ENCODE measurements at places on chromosomes 1 and 21. TPM values are rescaled to one million over a fixed set of nuclear protein-coding genes. Genes with fewer than 3 reads are reported as not detected.

Gene PSEN2
- total RNA-seq = 20.0 TPM

Gene TSNAX
- 61.4 TPM for total RNA-seq

Gene FCRL6
- total RNA-seq = not detected

Gene DIO1
- not detected for total RNA-seq

Gene AKR7A3
- under 0.01 TPM for total RNA-seq

Gene NDUFV3
- total RNA-seq = 62.5 TPM

Gene LHX8
- not detected for total RNA-seq

Gene PTBP2
- total RNA-seq = 37.8 TPM

Gene PCBP3
- 2.5 TPM for total RNA-seq

Gene CRABP2
- 6.1 TPM for total RNA-seq

Gene ZFP69
- 1.6 TPM for total RNA-seq

Gene PRR9
- total RNA-seq = not detected

Gene LIPI
- not detected for total RNA-seq

Gene LORICRIN
- total RNA-seq = not detected

Gene KRTAP13-2
- total RNA-seq = not detected

Gene KPRP
- total RNA-seq = not detected

Gene CIART
- total RNA-seq = 13.9 TPM

Gene CNN3
- 552 TPM for total RNA-seq

Gene C1orf94
- not detected for total RNA-seq

Gene MYOG
- not detected for total RNA-seq

Gene PAQR6
- total RNA-seq = not detected

Gene MAP3K21
- total RNA-seq = 0.18 TPM

Gene CFHR3
- not detected for total RNA-seq

Gene HTR6
- not detected for total RNA-seq

Measured in IMR-90 (cell line).